ENCODE measurements at places on chromosomes 5 and 9.
A peak's percentile ranks its signal among the peaks of the same experiment; 100 is the strongest.

- DNase-seq = no peak
Observed at GRCh38 chr9:117687532-117687931, 16.7 kb upstream of the TLR4 start.

- DNase-seq = no peak
Observed at GRCh38 chr5:92459654-92460053, 1076.5 kb upstream of the ARRDC3 start.

DNA sequence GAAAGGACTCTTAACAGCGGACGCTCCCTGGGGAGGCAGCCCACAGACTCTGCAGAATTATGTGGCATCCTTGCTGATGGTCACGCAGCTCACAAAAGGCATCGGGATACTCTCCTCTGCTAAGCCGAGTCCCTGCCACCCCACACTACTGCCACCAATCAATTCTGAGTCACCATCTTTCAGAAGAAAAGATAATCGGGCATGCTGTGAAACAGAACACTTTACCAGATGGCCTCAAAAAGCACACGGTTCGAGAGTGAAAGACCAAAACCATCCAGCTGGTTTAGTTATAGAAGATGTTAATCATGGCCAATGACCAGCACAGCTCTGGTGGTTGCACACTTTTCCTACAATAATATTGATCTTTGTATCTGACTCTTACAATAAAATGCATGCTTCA is 136.3 kb downstream of the MYO10 start:
- DNase-seq = no peak

DNA sequence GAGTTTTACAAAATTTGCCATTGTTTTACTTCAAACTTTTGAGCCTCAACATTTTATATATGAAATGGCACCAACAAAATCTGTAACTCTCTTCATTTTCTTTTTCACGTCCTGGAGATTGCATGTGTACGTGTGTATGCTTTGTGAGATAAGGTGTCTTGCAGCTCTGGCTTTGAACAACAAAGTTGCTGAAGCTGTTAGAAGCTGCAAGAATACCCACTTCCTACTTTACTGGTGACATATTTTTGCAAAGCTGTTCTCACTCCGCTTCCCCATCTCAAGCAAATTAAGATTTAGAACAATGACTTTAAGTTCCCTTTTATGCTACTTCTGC is 41.8 kb downstream of the FYB1 start:
- DNase-seq = no peak

DNA sequence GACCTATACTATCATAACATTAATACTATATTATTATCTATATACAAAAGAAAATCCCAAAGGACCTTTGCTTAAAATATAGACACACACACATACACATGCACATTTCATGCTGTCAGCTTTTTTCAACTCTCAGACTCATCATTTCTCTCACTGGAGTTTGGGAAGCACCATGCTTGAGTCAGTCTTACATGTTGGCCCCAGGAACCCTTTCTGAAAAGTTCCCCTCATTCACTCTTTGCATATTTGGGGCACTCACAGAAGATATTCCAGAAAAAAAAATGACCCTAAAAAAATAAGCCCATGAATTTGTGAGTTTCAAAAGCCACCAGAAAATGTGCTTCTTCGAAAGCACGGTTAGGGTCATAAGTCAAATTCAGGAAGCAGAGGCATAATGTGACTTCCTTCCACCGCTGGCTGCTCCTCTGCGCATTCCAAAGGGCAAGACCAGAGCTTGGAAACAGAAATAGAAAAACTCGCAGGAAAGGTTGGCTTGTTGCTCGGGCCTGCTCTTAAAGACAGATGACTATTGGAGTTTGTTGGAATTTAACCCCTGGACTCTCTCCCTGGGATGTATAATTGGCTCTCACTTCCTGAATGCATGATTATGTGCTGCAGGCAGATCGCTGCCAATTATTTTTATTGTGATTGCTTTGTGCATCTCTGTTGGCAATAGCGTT is 129.7 kb upstream of the IQGAP2 start:
- no peak for DNase-seq

GRCh38 chr5:15600035-15600434 is 100.1 kb downstream of the FBXL7 start:
- DNase-seq = no peak

- no peak for DNase-seq
Observed at GRCh38 chr5:27491047-27491446, 452.7 kb upstream of the CDH9 start.

- DNase-seq = peak; percentile 55
Observed at GRCh38 chr9:91424403-91425176, 958 bp upstream of the NFIL3 start.

DNA sequence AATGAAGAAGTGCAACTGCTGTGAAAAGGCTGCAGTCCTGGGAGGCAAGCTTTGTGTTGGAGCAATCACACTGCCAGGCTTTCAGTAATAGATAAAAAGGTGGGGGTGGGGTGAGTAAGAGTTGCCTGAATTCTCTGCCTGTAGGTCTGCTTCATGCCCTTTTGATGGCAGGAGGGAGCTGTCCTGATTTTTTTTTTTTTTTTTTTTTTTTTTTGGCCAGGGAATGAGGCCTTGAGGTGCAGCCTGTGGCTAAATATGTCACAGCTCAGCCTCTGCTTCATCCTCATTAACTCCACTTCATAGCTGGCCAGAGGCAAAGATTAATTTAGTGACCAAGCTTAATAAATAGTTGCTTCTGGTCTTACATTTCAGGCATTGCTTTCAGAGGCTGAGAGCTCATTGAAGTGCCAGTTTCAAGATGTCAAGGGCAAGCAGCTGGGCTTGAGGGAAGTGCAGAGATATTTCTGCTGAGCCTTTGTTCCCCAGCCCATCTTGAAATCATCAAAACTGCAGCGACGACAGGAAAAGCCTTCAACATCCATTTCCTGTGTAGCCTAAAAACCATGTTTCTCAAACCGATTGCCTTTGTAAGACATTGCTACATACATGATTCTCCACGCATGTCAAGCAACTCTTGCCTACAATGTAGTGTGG is 134.7 kb downstream of the MACIR start:
- no peak for DNase-seq

GRCh38 chr5:36200513-36200912 is 41.2 kb downstream of the NADK2 start:
- DNase-seq = no peak

GRCh38 chr5:178114325-178115135 is 1.2 kb downstream of the N4BP3 start:
- no peak for DNase-seq

- no peak for DNase-seq
Observed at GRCh38 chr9:136081113-136081825, 13.8 kb downstream of the NACC2 start.

DNA sequence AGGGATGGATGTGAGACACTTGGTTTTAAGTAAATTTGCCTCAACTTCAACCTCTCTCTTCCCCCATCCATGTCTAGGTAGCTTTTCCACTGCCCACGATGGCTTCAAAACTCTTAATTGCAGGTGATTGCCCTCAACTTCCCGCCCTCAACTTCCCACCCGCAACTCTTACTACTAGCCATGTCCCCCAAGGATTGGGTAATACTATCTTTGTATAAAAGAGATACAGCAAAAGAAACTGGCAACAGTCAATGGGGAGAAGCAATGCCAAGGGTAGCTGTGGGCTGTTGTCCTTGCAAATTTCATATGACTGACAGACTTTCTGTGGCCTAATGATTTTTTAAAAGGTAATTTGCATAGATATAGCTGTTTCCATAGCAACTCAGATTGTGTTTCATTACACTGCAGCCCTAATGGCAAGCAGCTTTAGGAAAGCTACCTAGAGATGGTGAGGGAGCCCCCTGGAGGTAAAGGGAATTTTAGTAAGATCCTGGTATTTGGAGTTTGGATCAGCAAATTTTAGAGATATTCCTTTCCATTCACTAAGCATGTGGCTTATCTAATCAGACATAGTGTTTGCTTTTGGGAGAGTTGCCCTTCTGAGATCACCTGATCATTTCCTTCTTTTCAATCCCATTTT is 421.5 kb upstream of the DAP start:
- DNase-seq = no peak

DNA sequence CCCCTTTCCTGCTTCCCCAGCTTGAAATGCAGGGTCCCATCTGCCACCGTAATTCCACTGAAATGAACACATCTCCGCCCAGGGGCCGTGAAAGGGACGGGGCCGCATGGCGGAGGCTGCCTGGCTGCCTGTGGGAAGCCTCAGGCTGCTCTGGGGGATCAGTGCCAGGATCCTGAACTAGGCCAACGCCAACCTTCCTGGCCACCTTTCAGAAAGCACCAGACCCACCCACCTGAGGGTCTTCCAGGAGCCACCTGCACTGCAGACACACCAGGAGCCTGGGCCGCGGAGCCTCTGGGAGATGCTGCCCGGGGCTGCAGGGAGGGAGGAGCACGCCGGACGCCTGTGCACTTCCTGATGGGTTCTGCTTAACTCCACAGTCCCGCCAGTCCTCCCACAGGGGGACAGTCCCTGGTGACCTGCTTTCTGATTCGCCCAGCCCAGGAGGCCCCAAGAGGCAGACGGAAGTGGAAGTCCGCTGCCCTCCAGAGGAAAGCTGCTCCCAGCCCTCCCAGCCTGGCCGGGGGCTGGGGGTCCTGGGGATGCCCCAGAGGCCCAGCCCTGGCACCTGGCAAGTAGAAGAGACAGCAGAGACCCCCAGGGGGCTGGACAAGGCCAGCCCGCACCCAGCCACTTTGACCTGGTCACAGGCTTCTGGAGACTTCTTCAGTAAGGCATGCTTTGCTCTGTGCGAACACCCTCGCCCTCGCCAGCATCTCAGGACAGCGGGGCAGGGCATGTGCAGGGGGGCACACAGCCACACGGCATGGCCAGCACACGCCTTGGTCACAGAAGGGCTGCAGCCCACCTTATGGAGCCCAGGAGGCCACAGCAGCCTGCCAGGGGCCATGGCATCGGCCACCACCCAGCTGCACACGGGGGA is at the start of gene CARD9:
TSS of gene CARD9 (minus strand) at position 370 of the 883 bp plus-strand sequence. CDS start 1,591 bp downstream, outside the sequence.
- DNase-seq = no peak

GRCh38 chr9:78669591-78669990 is 372.7 kb downstream of the PSAT1 start:
- no peak for DNase-seq

DNA sequence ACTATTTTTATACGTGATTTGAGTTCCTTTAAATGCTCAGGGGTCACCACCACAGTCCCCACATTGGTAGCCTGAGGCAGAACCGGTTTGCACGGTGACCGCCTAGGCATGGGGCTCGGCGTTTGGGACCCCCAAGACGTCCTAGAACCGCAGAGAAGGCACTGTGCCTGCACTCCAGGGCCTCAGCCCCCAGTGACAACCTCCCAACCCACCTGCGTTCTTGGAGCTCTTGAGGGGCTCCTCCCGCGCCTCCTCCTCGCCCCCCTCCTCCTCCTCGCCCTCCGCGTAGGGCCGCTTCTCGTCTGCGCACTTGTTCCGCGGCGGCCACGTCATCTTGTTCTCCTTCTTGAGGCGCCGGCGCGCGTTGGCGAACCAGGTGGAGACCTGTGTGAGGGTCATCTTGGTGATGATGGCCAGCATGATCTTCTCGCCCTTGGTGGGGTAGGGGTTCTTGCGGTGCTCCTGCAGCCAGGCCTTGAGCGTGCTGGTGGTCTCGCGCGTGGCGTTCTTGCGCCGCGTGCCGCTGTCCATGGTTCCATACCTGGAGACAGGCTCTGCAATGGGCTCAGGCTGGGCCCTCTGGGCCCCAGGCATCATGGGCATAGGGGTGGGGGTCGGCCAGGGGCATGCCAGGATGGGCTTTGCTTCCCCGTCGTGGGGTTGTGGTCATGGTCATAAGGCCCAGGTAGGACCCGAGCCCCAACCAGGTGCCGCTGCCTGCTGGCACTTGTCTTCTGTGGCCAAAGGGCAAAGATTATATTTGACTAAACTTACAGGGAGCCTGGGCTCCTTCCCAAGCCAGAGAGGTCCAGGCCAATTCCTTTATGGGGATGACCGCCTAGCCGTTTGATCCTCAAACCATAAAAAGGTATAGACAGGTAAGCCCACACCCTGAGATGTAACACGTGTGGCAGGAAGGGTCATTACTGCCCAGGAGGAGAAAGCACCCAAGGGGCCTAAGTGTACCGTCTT is 3.1 kb downstream of the IRX4 start:
- DNase-seq = no peak

- no peak for DNase-seq
Observed at GRCh38 chr5:761854-762710, 22.4 kb downstream of the ZDHHC11B start.

DNA sequence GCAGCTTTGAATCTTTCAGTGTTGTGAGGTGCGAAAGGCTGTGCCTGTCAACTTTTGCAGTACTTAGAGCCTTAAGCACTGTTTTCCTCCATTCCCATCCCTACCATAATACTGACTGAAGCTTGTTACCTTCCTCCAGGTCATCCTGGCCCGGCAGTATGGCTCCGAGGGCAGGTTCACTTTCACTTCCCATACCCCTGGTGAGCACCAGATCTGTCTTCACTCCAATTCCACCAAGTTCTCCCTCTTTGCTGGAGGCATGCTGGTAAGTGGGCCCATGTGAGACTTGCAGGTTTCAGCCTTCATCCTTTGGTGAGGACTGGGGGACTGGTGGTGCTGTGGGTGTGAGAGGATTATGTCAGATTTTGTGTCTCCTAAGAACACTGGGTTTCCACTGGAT is 1.5 kb downstream of the TMED9 start:
- DNase-seq = no peak

DNA sequence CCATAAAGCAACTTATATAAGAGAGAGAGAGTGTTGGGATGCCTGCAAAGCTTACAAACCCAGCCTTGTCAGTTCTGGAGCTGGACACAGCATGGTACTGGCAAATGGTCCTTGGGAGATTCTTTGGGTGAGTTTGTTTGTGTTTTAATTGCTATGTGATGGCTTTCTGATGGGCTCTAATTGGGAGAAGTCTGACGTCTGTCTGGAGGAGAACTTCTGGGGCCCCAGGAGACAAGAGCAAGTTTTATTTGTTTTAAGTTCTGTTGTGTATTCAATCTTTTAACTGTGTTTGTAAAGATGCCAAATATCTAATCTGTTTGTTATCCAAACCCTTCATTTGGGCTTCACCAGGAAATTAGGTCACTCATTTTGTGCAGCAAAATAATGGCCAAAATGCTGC is 50.3 kb upstream of the AFAP1L1 start:
- no peak for DNase-seq

- no peak for DNase-seq
Observed at GRCh38 chr5:107615299-107615817, 55.4 kb downstream of the EFNA5 start.

DNA sequence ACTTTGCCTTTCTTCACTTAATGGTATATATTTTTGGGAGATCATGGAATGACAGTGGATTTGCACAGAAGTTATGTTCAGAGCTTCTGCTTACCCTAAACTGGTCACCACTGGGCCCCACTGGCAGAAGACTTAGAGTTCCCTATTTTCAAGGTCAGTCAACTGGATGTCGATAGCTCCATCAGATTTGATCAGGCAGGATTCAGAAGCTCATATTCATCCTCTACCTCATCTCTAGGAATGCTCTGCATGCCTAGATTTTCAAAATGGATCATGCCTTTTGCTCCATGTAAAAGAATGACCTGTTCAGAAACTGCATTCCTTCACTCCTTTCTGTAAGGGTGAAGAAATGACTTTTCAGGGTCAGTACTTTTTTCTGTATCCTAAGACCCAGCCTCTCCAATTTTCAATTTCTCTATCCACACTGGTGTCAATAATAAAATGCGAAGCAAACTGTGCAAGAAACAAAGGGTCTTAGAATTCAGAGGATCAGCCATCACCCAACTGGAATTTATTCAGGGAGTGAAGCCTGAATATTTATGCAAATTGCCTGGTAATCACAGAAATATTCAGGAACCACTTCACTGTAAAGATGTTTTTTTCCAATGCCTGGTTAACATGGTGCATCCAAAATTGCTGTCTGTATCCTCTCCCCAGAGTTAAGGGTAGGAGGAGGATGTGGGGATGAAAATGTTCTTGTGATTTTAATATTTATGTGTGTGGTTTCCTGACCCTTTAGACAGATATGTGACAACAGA is 125.4 kb downstream of the DOCK2 start:
- no peak for DNase-seq

GRCh38 chr5:99059685-99060084 is 130.9 kb upstream of the CHD1 start:
- DNase-seq = no peak
